Activated CD4-positive, alpha-beta T cell treated with anti-CD3 and anti-CD28 coated beads, Interleukin-2, amount 50 U/mL, for 16 hours (primary cell): ENCODE measurements at places on chromosomes 2 and 18.

DNA sequence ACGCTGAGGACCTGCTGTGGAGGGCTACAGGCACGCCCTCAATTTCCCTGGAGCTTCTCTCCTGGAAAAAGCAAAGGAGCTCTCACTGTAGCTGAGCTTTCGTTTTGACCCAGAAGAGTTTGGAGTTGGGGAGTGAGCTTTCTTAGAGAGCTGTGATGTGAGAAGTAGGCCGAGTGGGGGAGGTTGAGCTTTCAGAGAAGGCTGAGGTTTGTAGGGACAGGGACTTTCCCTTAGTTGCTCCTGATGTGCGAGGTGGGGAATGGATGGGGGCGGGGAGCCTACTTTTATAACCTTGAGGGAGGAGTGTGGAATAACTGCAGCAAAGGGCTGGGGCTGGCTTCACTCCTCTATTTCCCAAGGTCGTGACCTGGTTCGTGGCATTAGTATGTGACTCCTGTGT lies 47.1 kb downstream of the ZNF532 start:
- DNase-seq: no peak

DNA sequence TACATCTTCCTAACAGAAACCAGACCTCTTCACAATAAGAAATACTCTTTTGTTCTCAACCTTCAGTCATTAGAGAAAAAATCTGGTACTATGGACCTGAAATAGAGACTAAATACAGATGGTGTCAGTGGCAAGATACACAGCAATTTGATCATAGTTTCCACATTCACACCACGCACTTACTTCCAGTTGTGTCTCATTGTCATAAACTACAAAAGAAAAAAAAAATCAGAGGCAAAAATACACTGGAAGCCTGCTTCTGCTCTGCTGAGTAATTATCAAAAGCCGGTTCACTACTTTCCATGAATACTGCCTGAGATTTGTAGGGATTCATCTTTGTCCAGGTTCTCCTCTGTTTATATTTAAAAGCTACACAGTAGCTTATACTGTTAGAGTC lies 182.6 kb downstream of the PID1 start:
- no peak for DNase-seq

- DNase-seq: no peak
These were observed 93.6 kb downstream of the MTCL1 start for GRCh38 chr18:8799001-8799400.

- no peak for DNase-seq
These were observed 4.0 kb upstream of the HOXD4 start for GRCh38 chr2:176147210-176147799.

GRCh38 chr18:22167091-22167470 lies 2.3 kb upstream of the GATA6 start:
- DNase-seq: no peak

DNA sequence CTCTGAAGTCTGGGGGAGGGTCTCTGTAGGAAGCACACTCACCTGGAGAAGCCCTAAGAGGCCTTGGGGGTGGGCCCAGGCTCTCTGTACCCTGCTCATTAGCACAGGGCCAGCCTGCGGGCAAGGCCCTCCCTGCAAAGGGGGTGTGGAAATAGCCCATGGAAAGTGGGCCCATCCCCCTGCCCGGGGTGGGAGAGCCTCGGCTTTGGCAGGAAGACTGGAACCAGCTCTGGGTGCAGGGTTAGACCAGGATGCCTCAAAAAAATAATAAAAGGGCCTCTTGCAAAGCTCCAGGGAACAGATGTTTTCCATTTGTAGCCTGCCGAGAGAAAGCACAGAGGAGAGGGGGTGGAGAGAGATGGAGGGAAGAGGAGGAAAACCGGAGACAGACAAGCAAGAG lies 98.7 kb downstream of the STPG4 start:
- no peak for DNase-seq

DNA sequence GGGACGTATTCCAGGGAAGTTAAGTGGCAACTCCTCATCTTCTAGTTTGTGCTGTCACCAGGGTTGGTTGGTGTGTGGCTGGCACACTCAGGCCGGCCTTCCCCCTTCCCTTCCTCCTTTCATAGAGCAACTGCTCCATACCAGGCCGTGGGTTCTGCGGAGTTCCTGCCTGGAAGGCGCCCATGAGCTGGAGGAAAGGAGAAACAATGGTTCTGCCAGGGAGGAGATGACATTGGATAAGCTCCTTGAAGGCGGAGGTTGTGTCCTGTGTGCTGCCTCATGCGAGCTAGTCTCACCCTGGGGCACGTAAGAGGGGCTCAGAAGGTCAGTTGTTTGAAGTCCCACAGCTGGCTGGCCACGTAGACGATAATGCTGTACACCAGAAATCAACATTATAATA lies 19.2 kb downstream of the ASAP2 start:
- no peak for DNase-seq

DNA sequence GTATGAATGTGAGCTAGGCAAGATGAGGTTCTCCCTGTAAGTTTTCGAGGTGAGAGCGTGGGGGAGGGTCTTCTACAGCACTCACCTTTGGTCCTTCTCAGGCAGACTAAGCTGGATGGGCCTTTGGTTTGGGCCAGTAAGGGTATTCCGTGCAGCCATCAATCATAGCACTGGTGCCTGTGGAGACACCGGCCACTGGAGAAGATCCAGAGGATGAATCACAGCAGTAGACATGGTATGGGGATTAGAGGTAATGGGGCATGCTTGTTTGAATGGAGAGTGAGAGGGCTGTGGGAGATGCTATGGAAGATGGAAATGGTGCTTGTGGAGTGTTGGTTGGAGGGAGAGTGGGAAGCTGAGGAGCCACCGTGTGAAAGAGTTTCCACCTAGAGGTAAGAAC lies 16.1 kb downstream of the MAPRE3 start:
- no peak for DNase-seq

- no peak for DNase-seq
These were observed 1.2 kb downstream of the KIF5C start for GRCh38 chr2:148876202-148876594.

- DNase-seq: peak; percentile 79
These were observed 13.1 kb downstream of the CFLAR start for GRCh38 chr2:201128933-201129505.

GRCh38 chr2:235468978-235469655 lies 24.7 kb upstream of the AGAP1 start:
- no peak for DNase-seq
